ENCODE measurements at places on chromosomes 1 and 21. TPM values are rescaled to one million over a fixed set of nuclear protein-coding genes. Genes with fewer than 3 reads are reported as not detected.

Gene FCRL6
- total RNA-seq = not detected

Gene PCAT6
- not detected for total RNA-seq

Gene TMEM201
- total RNA-seq = 5.7 TPM

- H3K36me3 ChIP-seq = no peaks in the 10 kb centered on the region
- peaks cover 27% of the 10 kb centered on the region for H3K27me3 ChIP-seq
- H3K27ac ChIP-seq = no peak overlapping the region
- H3K4me3 ChIP-seq = no peak overlapping the region
- no peaks in the 10 kb centered on the region for H3K4me1 ChIP-seq
These were observed 23.6 kb downstream of the ZBTB18 start for GRCh38 chr1:244074559-244075171.

- peak overlapping the region; percentile 89 for H3K4me3 ChIP-seq
- peak overlapping the region; percentile 87 for H3K27ac ChIP-seq
- peaks cover 50% of the 10 kb centered on the region for H3K4me1 ChIP-seq
These were observed 569 bp upstream of the CAPN2 start for GRCh38 chr1:223711747-223712193.

DNA sequence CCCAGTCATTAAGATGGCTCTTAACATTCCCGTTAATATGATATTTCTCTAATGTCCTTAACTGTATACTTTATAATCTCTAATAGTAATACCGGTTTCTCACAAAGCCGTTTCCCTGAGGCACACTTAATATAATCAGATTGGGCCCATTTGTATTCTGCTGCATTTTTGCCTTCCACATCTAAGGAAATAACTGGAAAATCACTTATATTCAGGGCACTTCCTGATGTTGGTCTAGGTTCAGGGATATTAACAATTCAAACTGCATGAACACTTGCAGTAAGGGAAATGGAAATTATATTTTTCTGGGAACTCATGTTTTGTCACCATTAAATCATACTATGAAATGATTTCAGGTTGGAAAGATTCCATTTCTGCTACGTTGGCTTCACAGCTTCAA lies 119.8 kb downstream of the TPR start:
- DNase-seq = no peak
- no peak overlapping the region for H3K27ac ChIP-seq
- H3K27me3 ChIP-seq = peaks cover 8% of the 10 kb centered on the region
- H3K36me3 ChIP-seq = no peaks in the 10 kb centered on the region
- H3K4me1 ChIP-seq = no peaks in the 10 kb centered on the region
- no peak overlapping the region for H3K4me3 ChIP-seq

DNA sequence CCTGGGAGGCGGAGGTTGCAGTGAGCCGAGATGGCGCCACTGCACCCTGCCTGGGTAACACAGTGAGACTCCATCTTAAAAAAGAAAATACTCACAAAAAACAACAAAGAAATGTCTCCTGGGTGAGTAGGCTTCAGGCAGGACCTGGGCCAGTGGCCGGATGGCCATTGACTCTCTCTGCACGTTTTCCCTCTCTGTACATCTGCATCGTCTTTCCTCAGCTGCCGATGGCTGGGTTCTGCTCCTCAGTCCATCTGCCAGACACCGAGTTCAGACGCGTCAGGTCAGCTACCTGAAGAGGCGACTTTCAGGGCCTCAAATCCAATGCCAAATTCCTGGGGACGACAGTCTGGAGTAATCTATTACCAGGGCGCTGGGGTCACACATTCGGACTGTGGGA lies 199.3 kb downstream of the CAMTA1 start:
- peaks cover 26% of the 10 kb centered on the region for H3K27me3 ChIP-seq
- no peaks in the 10 kb centered on the region for H3K36me3 ChIP-seq
- H3K27ac ChIP-seq = no peak overlapping the region
- no peak overlapping the region for H3K4me3 ChIP-seq
- DNase-seq = no peak
- no peaks in the 10 kb centered on the region for H3K4me1 ChIP-seq

Measured in GM23248 (cell line).